GM23248 (cell line): ENCODE measurements at places on chromosomes 2 and 18. TPM values are rescaled to one million over a fixed set of nuclear protein-coding genes. Genes with fewer than 3 reads are reported as not detected.

SH3BP4 gene
- total RNA-seq = 96.0 and 100 TPM in 2 replicates

FAHD2B gene
- total RNA-seq = 0.32 TPM in 1 of 2 replicates, not detected in the other

GPBAR1 gene
- not detected in 2 replicates for total RNA-seq

PCARE gene
- total RNA-seq = not detected in 2 replicates

BMPR2 gene
- total RNA-seq = 29.7 and 31.3 TPM in 2 replicates

RNU2-63P gene
- total RNA-seq = not detected in 2 replicates

FKBP7 gene
- 18.6 and 28.4 TPM in 2 replicates for total RNA-seq

M1AP gene
- 0.25 and 1.5 TPM in 2 replicates for total RNA-seq

ASXL3 gene
- total RNA-seq = not detected in 2 replicates

C2orf81 gene
- total RNA-seq = 1.6 and 3.5 TPM in 2 replicates

RIT2 gene
- total RNA-seq = not detected in 2 replicates

BOD1L2 gene
- not detected in 2 replicates for total RNA-seq

VAMP5 gene
- 50.3 and 59.0 TPM in 2 replicates for total RNA-seq

TPO gene
- total RNA-seq = not detected in 2 replicates

LINC00305 gene
- not detected in 2 replicates for total RNA-seq

DCC gene
- total RNA-seq = not detected in 2 replicates

KCNG2 gene
- not detected in 2 replicates for total RNA-seq

KLHL41 gene
- 0.11 and 0.13 TPM in 2 replicates for total RNA-seq

MGAT4A gene
- total RNA-seq = under 0.01 TPM in 1 of 2 replicates, not detected in the other

RAMP1 gene
- 4.1 and 4.8 TPM in 2 replicates for total RNA-seq

BAZ2B gene
- total RNA-seq = 20.5 and 26.2 TPM in 2 replicates

GPR35 gene
- total RNA-seq = 0.25 TPM in 1 of 2 replicates, not detected in the other

DTNA gene
- total RNA-seq = 4.2 and 14.5 TPM in 2 replicates

SIX2 gene
- 0.63 TPM in 1 of 2 replicates, not detected in the other for total RNA-seq

SULT1C2 gene
- total RNA-seq = not detected in 2 replicates

TNFAIP6 gene
- total RNA-seq = 4.5 and 8.9 TPM in 2 replicates

NYAP2 gene
- total RNA-seq = not detected in 2 replicates

CFC1 gene
- not detected in 2 replicates for total RNA-seq

ALKAL2 gene
- not detected in 2 replicates for total RNA-seq

SLC5A7 gene
- total RNA-seq = not detected in 2 replicates

TTN gene
- total RNA-seq = not detected in 2 replicates

UPP2 gene
- not detected in 2 replicates for total RNA-seq

REG3A gene
- total RNA-seq = not detected in 2 replicates

FBXO41 gene
- total RNA-seq = 1.0 and 1.1 TPM in 2 replicates

ZBTB7C gene
- not detected in 2 replicates for total RNA-seq

C2orf78 gene
- total RNA-seq = not detected in 2 replicates

EMILIN1 gene
- total RNA-seq = 219 and 229 TPM in 2 replicates
